ENCODE measurements at places on chromosomes 13 and 19.

- DNase-seq: no peak
Observed at GRCh38 chr13:96795670-96796069, 198.6 kb downstream of the OXGR1 start.

- DNase-seq: peak; percentile 67
Observed at GRCh38 chr19:588093-588740, 1.5 kb upstream of the HCN2 start.

- no peak for DNase-seq
Observed at GRCh38 chr19:13684021-13684420, 80.3 kb upstream of the MRI1 start.

GRCh38 chr13:51550151-51550550, 34.1 kb upstream of the WDFY2 start:
- peak; percentile 27 for DNase-seq

- DNase-seq: no peak
Observed at GRCh38 chr19:18427080-18427742, 8.0 kb downstream of the SSBP4 start.

GRCh38 chr13:39602277-39602613, 748 bp downstream of the LHFPL6 start:
- no peak for DNase-seq

- DNase-seq: no peak
Observed at GRCh38 chr19:39518975-39519374, 4.0 kb downstream of the SELENOV start.

- DNase-seq: no peak
Observed at GRCh38 chr13:59771272-59771671, 392.5 kb downstream of the DIAPH3 start.

DNA sequence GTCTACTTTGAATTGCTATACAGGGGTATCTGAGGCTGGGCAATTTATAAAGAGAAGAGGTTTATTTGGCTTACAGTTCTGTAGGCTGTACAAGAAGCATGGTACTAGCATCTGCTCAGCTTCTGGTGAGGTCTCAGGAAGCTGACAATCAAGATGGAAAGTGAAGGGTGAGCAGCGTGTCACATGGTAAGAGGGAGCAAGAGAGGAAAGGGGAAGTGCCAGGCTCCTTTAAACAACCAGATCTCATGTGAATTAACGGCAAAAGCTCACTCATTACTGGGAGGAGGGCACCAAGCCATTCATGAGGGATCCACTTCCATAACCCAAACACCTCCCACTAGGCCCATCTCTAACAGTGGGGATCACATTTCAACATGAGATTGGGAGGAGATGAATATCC, 222.4 kb downstream of the TDRD3 start:
- DNase-seq: peak; percentile 45

- DNase-seq: no peak
Observed at GRCh38 chr13:33252135-33252534, 33.4 kb downstream of the STARD13 start.

DNA sequence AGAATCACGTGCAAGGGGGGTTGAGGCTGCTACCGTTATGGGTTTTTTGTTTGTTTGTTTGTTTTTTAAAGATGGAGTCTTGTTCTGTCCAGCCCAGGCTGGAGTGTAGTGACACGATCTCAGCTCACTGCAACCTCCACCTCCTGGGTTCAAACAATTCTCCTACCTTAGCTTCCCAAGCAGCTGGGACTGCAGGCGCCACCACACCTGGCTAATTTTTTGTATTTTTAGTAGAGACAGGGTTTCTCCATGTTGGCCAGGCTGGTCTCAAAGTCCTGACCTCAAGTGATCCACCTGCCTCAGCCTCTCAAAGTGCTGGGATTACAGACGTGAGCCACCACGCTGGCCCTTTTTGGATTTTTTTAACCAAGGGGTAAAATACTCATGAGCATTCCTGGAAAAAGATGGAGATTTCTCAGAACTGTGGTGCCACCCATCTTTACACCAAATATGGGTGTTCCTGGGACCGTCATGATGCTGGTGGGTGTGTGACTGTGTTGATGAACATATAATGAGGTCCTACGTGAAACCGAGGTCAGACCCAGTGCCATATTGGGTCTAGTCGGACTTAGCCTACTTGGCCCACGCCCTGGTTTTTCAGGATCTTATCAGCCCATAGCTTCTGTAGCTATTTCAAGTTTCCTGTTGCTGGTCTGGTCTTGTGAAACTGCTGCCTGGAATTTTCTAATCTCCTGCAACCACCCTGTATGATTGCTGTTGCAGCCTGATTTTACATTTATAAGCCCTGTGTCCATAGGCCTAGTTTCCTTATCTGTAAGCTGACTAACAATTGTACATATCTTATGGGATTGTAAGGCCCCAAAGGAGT, 6.2 kb downstream of the PPP1R15A start:
- DNase-seq: peak; percentile 70

- DNase-seq: no peak
Observed at GRCh38 chr19:5269926-5270325, 70.7 kb downstream of the PTPRS start.

- no peak for DNase-seq
Observed at GRCh38 chr19:4970558-4971423, 1.9 kb downstream of the KDM4B start.

GRCh38 chr13:46342538-46342937, 44.5 kb downstream of the RUBCNL start:
- no peak for DNase-seq

GRCh38 chr13:102295316-102296048, 106.4 kb downstream of the FGF14 start:
- DNase-seq: no peak

- DNase-seq: no peak
Observed at GRCh38 chr19:30865511-30865910, 483.7 kb downstream of the TSHZ3 start.

- no peak for DNase-seq
Observed at GRCh38 chr19:23286477-23286876, 36.3 kb upstream of the ZNF724 start.

- peak; percentile 100 for DNase-seq
Observed at GRCh38 chr19:12665281-12665573, 1.3 kb downstream of the MAN2B1 start.

- no peak for DNase-seq
Observed at GRCh38 chr19:1355568-1356507, 27.9 kb upstream of the NDUFS7 start.

DNA sequence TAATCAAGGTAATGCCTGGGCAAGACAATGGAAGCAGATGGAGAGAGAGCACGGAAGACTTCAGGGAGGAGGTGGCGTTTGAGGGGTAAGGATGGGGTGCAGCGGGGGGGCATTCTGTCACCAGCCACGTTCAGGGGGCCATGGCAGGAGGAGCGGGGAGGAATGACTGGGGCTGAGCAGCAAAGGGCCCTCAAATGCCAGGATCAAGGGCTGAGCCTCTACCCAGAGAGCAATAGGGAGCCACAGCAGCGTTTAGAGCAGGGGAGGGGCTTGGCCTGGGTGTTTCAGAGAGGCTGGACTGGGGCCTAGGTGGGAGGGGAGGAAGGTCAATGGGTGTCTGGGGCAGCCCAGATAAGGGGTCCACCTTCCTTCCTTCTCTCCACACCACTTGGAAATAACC, 44.3 kb downstream of the CELF5 start:
- DNase-seq: no peak

DNA sequence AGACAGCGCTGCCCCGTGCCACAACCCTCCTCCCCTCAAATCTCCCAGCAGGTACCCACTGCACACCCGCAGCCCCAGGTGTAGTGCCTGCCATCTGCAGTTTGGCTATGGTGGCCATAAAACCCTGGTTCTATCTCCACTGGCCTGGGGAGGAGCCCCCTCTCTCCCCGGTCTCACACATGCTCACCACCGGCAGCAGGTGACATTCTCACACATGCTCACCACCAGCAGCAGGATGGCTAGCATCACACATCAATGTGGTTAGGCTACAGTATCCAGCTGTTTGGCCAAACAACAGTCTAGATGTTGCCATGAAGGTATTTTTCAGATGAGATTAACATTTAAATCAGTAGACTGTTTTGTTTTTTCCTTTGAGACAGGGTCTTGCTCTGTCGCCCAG, 31.1 kb downstream of the ELL start:
- DNase-seq: no peak

DNA sequence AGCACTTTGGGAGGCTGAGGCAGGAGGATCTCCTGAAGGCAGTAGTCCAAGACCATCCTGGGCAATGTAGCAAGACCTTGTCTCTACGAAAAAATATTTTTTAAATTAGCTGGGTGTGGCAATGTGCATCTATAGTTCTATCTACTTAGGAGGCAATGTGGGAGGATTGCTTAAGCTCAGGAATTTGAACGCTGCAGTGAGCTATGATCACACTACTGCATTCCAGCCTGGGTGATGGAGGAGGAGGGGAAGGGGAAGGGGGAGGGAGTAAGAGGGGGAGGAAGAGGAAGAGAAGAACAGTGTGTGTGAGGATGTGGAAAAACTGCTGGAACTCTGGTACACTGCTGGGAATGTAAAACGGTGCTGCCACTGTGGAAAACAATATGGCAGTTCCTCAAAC, 9.2 kb upstream of the CLIP3 start:
- DNase-seq: no peak
